Skin of body (tissue), 3 donors: ENCODE measurements at places on chromosomes 6 and 20.
A peak's percentile ranks its signal among the peaks of the same experiment; 100 is the strongest.

DNA sequence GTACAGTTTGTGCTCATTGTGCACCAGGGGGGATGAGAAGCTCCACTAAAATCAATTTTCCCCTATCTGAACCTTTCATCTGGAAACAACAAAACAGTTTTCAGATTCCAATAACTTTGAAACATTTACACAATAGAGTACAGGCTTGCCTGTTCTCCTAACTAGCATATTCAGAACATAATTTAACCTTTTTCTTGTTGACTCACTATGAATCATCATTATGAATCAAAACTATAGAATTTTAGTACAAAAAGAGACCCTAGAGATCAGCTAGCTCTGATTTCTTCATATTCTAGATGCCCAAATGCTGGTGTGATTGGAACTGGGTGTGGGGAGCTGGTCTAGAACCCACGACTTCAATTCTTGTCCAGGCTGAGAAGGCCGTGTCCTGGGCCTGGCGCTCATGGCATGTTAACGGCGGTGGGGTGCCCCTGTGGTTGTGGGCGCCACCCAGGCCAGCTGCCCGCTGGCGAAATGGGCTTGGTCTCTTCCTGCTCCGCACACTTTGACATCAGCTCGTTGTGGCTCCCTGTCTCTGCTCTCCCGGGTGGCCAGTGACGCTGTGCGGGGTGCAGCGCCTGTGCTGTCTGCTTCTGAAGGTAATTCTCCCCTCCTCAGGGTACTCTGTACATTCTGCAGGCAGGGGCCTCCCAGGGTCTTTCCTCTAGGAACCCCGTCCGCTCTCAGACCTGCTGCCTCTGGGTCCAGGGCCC lies 29.9 kb upstream of the AGPAT4 start:
- DNase-seq, result no peak

DNA sequence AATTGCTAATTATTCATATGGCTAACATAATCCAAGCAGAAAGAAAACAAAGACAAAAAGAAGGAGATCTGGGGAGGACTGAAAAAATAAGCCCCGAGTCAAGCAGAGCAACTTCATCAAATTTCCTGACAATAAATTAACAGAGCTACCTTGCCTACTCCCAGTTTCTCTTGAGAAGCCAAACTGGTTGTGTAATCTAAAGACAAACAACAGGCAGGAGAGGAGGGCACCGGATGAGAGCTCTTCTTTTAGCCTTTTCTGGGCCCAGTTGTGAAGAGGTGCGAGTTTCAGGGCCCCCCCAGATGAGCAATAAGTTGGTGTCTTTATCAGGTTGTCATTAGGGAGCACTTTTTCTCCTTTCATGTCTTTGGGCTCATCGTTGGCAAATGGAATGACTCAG lies 197.1 kb upstream of the PCSK2 start:
- no peak for DNase-seq

GRCh38 chr6:46137387-46137786 lies 7.6 kb downstream of the ENPP4 start:
- DNase-seq, result no peak

DNA sequence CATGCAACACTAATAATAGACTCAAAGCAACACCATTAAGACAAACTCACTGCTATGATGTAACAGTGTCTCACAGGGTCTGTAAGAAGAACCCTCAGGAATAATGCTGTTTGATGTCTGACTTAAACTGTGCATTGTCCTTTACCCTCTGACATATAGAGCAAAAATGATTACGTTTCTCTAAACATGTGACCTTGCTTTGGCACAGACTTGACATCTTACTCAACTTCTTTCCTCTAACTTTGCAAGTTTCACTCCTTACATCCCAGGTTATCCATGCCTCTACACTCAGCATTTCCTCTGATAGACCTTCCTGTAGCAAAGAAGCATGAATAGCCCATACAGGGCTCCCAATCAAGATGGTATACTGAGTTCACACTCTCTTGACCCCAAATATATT lies 252.7 kb downstream of the UST start:
- no peak for DNase-seq

GRCh38 chr6:1609041-1609647 lies 571 bp upstream of the FOXC1 start:
- DNase-seq, result no peak

DNA sequence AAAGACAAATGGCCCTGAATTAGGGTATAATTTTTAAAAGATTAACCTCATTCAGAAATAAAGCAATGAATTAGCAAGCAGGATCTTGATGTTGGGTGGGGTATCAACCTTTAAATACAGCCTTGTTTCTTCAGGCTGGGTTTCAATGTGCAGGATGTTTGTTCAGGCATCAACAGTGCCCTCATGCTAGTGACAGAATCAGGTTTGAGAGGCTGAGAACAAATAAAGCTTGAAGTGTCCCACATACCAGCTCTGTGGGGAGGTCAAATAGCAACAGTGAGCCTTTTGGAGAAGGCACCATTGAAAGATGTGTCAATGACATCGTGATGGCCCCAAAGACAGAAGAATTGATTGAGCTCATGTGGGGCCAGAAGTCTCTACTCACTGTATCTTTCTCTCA lies 68.2 kb downstream of the MTFR2 start:
- no peak for DNase-seq

GRCh38 chr6:138155443-138155842 lies 6.3 kb upstream of the ARFGEF3 start:
- no peak for DNase-seq

- no peak for DNase-seq
Measured at GRCh38 chr6:26280407-26280806, 84.6 kb upstream of the BTN3A2 start.

GRCh38 chr20:2172305-2173175 lies 70.9 kb downstream of the STK35 start:
- peak; percentile 20 for DNase-seq

- DNase-seq, result no peak
Measured at GRCh38 chr6:137570393-137570792, 76.2 kb upstream of the OLIG3 start.

DNA sequence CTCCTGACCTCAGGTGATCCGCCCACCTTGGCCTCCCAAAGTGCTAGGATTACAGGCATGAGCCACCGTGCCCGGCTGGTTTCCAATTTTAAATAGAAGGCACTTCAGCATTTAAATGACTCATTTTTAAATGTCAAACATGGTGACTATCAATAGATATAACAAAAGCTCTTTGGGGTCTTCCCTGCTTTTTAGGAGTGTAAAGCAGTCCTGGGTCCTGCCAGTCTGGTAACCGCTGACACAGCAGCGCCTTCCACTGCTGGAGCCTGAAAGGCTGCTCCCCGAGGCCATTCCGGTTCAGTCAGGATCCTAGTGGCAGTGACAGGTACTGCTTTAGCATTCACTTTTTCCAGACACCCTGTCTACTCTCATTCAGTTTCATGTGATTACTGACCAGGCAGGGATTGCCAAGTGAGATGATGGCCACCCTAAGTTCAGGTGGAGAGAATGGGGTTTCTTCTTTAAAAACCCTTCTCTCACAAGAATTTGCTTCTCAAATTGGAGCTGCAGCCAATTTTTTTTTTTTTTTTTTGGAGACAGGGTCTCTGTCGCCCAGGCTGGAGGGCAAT lies 5.1 kb downstream of the DIDO1 start:
- peak; percentile 26 for DNase-seq

- no peak for DNase-seq
Measured at GRCh38 chr6:74768120-74768519, 437.7 kb downstream of the COL12A1 start.

DNA sequence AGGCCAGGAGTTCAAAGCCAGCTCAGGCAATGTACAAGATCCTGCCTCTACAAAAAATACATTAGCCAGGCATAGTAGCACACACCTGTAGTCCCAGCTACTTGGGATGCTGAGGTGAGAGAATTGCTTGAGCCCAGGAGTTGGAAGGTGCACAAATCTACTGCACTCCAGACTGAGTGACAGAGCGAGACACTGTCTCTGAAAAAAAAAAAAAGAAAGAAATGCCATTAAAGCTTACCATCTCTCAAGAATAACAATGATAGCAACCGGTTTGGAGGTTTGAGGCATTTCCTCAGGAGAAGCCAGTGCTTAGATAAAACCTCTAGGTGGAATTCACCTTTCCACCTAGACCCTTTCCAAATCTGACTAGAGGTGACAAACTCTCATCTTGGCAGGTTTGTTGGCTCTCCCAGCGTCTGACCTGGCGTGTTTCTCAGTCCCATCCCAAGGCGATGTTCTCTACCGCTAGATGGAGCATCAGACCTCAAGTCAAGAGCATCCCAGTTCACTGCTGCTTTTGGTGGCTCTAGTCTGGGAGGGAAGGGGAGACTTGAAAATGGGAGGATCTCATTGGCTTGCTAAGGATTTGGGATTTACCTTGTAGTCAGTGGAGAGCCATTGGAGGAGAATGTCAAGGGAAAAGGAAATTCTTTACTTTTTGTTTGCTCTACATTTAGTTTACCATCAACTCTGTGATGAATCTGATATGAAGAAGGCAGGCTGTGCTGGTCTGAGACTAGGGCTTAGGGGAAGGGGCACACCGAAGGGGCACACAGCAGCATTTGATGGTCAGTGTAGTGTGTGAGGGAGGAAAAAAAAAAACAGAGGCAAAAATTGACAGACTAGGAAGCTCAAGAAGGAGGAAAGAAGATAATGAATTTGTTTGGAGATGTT lies 67.9 kb downstream of the NCOA7 start:
- no peak for DNase-seq
